Sigmoid colon (tissue), 7 donors: ENCODE measurements at places on chromosomes 12 and 14.

DNA sequence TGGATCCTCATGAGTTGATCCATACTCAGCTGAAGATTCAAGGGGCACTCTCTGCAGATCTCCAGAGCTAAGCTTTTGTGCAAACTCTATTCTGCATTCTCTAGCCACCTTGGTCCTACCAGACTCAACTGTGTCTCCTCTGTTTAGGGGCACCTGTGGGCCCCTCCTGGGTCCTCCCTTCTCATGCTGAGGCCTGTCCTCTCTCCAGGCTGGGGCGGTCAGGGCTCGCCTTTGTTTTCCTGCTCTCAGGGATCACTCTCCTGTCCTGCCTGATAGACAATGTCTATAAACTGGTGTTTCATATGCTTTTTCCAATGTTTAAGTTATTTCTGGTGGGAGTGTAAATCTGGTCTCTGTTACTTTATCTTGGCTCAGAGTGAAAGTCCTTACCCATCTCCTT is 11.6 kb upstream of the KIF26A start:
- H3K27me3 ChIP-seq: peaks cover 3% of the 10 kb centered on the region
- no peak overlapping the region for H3K27ac ChIP-seq
- no peak overlapping the region for H3K4me3 ChIP-seq
- no peaks in the 10 kb centered on the region for H3K4me1 ChIP-seq

DNA sequence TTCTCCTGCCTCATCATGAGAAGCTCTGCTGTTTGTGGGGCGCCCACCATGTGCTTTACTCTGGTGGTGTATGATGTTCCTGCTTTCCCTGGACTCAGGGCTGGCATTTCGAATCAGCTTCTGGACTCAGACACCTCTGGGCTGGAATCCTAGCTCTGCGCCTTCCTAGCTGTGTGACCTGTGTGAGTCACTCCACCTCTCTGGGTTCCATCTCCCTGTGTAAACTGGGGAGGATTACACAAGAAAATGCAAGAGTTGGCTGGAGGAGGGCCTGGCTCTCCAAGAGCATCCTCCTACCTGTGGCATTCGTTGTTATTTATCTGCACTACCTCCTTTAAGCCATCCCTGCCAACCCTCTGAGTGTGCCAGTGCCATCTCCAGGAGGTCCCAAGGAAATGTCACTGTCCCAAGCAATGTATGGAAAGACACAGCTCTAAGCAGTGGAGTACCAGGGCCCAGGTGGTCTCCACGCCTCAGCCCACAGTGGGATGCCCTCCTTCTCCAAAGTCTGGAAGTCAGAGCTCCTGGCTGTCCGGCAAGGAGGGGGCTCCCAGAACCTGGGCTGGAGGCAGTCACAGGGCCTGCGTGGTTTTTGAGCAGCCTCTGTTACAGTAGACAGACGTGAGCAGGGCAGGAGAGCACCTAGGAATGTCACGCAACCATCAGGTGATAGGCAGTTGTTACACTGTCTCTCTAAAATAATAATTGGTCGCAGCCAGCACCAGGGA is 7.3 kb upstream of the TNFAIP2 start:
- DNase-seq: no peak
- H3K27me3 ChIP-seq: no peaks in the 10 kb centered on the region
- H3K4me1 ChIP-seq: peaks cover 12% of the 10 kb centered on the region
- no peaks in the 10 kb centered on the region for H3K36me3 ChIP-seq
- H3K27ac ChIP-seq: no peak overlapping the region
- H3K4me3 ChIP-seq: no peak overlapping the region

- H3K36me3 ChIP-seq: no peaks in the 10 kb centered on the region
- no peak overlapping the region for H3K27ac ChIP-seq
- no peak for DNase-seq
- H3K4me3 ChIP-seq: no peak overlapping the region
- no peaks in the 10 kb centered on the region for H3K4me1 ChIP-seq
These were observed 31.4 kb downstream of the ETNK1 start for GRCh38 chr12:22656376-22656775.

DNA sequence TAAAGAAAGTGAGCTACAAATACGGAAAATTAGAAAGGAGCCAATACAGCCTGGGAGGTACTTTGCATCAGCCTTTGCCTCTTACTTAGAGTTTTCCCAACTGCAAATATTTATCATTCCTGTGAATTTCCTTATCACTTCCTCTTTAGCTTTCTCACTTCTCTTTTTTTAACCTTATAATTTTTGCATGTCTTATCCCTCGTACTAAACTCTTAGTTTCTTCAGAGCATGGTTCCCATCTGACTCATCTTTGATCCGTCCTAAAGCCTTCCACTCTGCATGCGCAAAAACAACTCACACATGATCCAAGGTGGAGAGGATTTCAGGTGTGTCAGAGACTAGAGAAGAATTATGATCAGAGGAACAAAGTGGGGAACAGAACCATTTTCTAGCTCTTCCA is 9.6 kb upstream of the SNAPC1 start:
- H3K27ac ChIP-seq: peak overlapping the region; percentile 93
- H3K4me3 ChIP-seq: no peak overlapping the region
- peaks cover 7% of the 10 kb centered on the region for H3K36me3 ChIP-seq
- DNase-seq: no peak
- H3K27me3 ChIP-seq: no peaks in the 10 kb centered on the region

- no peak for DNase-seq
- peaks cover 6% of the 10 kb centered on the region for H3K36me3 ChIP-seq
- no peak overlapping the region for H3K4me3 ChIP-seq
- H3K4me1 ChIP-seq: no peaks in the 10 kb centered on the region
- H3K27ac ChIP-seq: no peak overlapping the region
These were observed 78.3 kb upstream of the ATF1 start for GRCh38 chr12:50685641-50686040.

DNA sequence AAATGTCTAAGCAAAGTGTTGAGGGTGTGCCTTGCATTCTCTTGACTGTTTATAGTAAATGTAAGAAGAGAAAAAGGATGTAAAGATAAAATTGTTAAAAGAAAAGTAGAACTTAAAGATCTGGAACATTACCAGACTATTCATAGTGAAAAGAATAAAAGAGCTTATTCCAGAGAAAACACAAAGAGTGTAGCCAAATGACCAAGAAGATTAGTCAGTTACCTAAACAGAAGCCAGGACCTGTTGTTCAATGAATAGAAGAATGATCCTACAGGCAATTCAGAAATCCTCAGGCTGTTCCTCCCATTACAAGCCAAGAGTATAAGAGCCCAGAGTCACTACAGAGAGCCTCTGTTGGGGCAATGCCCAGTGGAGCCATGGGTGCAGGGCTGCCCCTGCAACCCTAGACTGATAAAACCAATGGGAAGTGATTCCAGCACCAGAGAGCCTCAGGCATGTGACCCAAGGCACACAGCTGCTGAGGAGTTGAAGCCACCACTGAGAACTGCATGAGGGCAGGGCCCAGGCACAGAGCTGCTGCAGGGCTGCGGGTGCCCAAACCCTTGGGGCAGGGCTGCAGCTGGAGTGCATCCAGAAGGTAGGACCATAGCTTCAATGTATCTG is 91.1 kb upstream of the SLC38A4 start:
- no peak for DNase-seq
- no peak overlapping the region for H3K27ac ChIP-seq
- no peaks in the 10 kb centered on the region for H3K4me1 ChIP-seq
- H3K4me3 ChIP-seq: no peak overlapping the region

- H3K27me3 ChIP-seq: no peaks in the 10 kb centered on the region
- no peak for DNase-seq
- H3K4me3 ChIP-seq: no peak overlapping the region
These were observed 84.7 kb downstream of the GPATCH2L start for GRCh38 chr14:76236172-76237130.

DNA sequence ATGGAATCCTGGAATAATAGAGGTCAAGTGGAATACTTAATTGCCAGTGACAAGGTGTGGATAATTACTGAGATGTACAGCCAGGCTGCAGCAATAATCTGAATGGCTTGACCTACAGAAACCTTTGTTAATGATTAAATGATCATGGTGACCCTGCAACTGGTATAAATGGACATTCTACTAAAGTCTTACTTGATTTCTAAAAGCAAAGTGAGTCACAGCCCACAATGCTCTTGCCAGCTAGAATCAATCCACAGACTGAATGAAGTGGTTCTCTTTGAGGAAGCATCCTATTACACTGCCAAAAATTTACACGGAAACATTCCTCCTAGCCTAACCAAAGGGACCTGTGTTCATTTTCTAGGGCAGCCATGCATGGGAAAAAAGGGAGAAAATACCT is 518.5 kb downstream of the SOX5 start:
- no peaks in the 10 kb centered on the region for H3K27me3 ChIP-seq
- no peak overlapping the region for H3K4me3 ChIP-seq
- no peak overlapping the region for H3K27ac ChIP-seq
- DNase-seq: no peak
- no peaks in the 10 kb centered on the region for H3K4me1 ChIP-seq
- H3K36me3 ChIP-seq: no peaks in the 10 kb centered on the region

DNA sequence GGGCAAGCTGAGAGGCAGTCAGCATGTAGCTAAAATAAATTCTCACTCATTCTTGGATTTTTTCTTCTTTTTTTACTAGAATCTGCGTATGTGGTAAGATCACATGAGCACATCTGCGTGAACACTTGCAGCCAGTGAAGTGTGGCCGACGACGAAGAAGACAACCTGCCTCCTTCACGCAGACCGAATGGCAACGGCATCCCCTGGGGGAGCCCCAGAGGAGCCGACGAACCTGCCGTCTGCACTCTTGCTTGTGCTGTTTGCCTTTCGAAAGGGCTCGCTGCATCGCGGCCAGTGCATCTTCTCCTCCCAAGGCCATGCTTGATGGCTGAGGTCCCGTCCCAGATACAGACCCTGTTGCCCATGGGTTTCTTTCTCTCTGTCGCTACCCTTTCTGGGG is 113.8 kb downstream of the KCNK10 start:
- no peak overlapping the region for H3K27ac ChIP-seq
- no peaks in the 10 kb centered on the region for H3K36me3 ChIP-seq
- H3K4me3 ChIP-seq: no peak overlapping the region
- no peaks in the 10 kb centered on the region for H3K27me3 ChIP-seq

GRCh38 chr12:46571608-46572007 is 199.0 kb upstream of the SLC38A2 start:
- H3K4me1 ChIP-seq: no peaks in the 10 kb centered on the region
- no peak for DNase-seq
- H3K4me3 ChIP-seq: no peak overlapping the region
- no peak overlapping the region for H3K27ac ChIP-seq

- peaks cover 12% of the 10 kb centered on the region for H3K4me1 ChIP-seq
- no peaks in the 10 kb centered on the region for H3K27me3 ChIP-seq
- H3K27ac ChIP-seq: peak overlapping the region; percentile 31
- H3K4me3 ChIP-seq: no peak overlapping the region
These were observed 366.2 kb upstream of the KITLG start for GRCh38 chr12:88946372-88946997.

DNA sequence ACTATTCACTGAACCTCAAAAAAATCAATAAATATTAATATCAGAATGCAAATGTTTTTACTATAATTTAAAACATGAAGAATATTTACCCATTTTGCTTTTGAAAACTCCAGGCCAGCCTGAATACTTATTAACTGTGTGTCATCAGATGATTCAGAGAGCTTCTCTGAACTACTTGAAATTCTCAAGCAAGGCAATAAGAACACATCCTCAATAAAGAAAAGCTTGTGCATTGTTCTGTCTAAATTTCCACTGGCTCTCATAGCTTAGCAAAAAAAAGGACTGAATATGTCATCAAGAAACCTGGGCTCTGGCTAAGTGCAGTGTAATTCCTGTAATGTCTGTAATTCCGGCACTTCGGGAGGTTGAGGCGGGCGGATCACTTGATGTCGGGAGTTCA is 194.1 kb downstream of the BTG1 start:
- no peaks in the 10 kb centered on the region for H3K36me3 ChIP-seq
- no peaks in the 10 kb centered on the region for H3K27me3 ChIP-seq
- no peak overlapping the region for H3K4me3 ChIP-seq

DNA sequence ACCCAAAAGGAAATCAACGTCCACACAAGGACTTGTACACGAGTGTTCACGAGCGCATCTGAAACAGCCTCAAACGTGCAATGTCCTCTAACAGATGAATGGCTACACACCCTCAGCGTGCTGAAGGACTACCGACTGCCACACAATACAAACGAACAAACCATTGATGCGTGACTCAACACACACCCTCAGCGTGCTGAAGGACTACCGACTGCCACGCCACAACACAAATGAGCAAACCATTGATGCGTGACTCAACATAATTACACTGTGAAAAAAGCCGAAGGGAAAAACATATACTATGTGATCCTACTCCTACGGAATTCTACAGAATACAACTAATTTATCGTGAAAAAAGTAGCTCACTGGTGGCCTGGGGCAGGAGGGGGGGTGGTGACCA is 25.1 kb upstream of the BTBD6 start:
- DNase-seq: no peak
- H3K27ac ChIP-seq: no peak overlapping the region
- H3K36me3 ChIP-seq: peaks cover 75% of the 10 kb centered on the region
- no peaks in the 10 kb centered on the region for H3K4me1 ChIP-seq
- H3K27me3 ChIP-seq: no peaks in the 10 kb centered on the region
- H3K4me3 ChIP-seq: no peak overlapping the region

DNA sequence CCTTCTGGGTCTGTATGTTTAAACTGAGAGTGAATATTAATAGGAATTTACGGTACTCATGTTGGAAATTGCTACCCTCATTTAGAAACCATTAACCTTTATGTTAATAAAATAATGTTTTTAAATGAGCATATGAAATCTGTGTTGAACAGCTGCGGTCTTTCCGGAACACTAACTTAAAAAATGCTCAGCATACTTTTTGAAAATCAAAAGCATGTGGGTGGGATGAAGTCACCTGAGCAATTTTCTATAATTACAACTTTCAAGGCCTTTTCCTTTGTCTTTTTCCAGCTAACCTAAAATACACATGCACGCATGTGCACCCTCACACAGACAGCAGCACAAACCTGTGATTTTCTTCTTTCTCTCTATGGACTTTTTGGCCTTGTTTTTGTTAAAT is 39.8 kb downstream of the BORCS5 start:
- H3K27ac ChIP-seq: no peak overlapping the region
- no peaks in the 10 kb centered on the region for H3K27me3 ChIP-seq
- no peak for DNase-seq

- no peaks in the 10 kb centered on the region for H3K4me1 ChIP-seq
- no peak overlapping the region for H3K27ac ChIP-seq
- no peak for DNase-seq
- no peaks in the 10 kb centered on the region for H3K27me3 ChIP-seq
These were observed 57.4 kb downstream of the FSCB start for GRCh38 chr14:44449680-44450079.

GRCh38 chr12:126545411-126545810 is 1480.2 kb downstream of the AACS start:
- no peak for DNase-seq
- no peak overlapping the region for H3K4me3 ChIP-seq

GRCh38 chr12:45872446-45872845 is 117.9 kb downstream of the SCAF11 start:
- H3K27ac ChIP-seq: no peak overlapping the region
- DNase-seq: no peak
- H3K36me3 ChIP-seq: no peaks in the 10 kb centered on the region
- no peaks in the 10 kb centered on the region for H3K27me3 ChIP-seq
- H3K4me3 ChIP-seq: no peak overlapping the region
- H3K4me1 ChIP-seq: no peaks in the 10 kb centered on the region

- no peaks in the 10 kb centered on the region for H3K27me3 ChIP-seq
- DNase-seq: no peak
- peak overlapping the region; percentile 77 for H3K27ac ChIP-seq
- H3K4me1 ChIP-seq: peaks cover 65% of the 10 kb centered on the region
- H3K36me3 ChIP-seq: no peaks in the 10 kb centered on the region
These were observed 401.4 kb downstream of the ZFP36L1 start for GRCh38 chr14:68391311-68392014.
